ENCODE measurements at places on chromosomes 4 and X.

GRCh38 chr4:148749403-148749802 is 307.2 kb upstream of the NR3C2 start:
- DNase-seq: no peak

DNA sequence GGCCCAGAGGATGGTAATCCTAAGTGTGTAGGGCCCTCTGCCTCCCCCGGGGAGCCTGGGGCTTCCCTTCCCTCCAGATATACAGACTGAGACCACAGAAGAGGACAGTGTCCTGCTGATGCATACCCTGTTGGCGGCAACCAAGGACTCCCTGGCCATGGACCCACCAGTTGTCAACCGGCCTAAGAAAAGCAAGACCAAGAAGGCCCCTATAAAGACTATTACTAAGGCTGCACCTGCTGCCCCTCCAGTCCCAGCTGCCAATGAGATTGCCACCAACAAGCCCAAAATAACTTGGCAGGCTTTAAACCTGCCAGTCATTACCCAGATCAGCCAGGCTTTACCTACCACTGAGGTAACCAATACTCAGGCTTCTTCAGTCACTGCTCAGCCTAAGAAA is 1.9 kb downstream of the TRO start:
- no peak for DNase-seq

DNA sequence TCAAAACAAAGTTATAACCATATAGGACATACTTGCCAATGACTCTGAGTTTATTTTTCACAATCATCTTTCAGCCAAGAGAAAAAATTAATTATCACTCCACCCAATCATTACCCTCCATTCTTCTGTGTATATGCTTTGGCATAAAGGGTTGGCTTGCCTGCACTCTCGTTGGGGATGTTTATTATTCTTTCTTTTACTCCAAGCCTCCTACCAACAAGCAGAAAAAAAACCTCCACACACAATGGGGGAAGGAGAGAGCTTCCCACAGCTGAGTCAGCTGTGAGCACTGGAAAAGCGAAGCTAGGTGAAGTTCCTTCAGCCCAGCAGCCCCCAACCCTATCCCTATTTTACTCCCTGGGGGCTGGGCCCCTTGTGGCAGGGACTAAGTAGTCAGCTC is 1.5 kb downstream of the OPHN1 start:
- no peak for DNase-seq

- DNase-seq: no peak
These were observed 143.4 kb downstream of the CPEB2 start for GRCh38 chr4:15145709-15146108.

GRCh38 chr4:4456816-4457578 is 70.1 kb downstream of the NSG1 start:
- DNase-seq: no peak

DNA sequence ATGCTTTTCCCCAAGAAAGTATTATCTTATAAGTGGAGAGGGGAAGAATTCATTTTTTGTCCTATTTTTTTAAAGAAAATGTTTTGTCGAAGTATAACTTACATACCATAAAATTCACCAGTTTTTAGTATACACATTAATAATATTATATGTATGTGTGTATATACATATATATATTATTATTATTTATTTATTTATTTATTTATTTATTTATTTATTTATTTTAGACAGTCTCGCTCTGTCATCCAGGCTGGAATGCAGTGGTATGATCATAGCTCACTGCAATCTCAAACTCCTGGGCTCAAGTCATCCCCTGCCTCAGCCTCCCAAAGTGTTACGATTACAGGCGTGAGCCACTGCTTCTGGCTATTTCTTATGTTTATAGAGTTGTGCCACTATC is 334.1 kb downstream of the ZNF674 start:
- DNase-seq: no peak

DNA sequence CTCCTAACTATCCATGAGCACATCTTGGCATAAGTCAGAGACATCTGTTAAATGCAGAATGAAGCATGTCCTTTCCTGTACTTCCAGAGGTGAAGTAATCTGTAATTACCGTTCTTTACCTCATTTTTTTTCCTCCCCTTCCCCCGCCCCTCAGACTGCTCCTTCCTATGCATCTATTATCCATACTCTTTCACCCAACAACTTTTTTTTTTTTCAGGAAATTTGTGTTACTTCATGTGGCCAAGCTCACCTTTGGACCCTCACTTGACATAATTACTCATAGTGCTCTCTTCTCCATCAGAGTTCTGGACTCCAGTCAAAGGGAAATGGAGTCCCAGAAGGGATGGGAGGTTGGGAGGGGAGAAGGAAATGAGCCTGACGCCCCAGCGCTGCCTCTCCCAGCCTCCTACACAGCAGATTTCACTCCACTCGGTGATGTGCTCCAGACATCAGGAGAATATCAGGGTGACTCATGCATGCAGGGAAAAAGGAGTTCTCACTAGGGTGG is 568.8 kb downstream of the STIM2 start:
- no peak for DNase-seq

- no peak for DNase-seq
These were observed 94.6 kb downstream of the IRS4 start for GRCh38 chrX:108641589-108642272.

- no peak for DNase-seq
These were observed 154.2 kb downstream of the TEX11 start for GRCh38 chrX:70754169-70754848.

All from HAP-1 (cell line).